Esophagus squamous epithelium (tissue), 5 donors: ENCODE measurements at places on chromosomes 2 and 18.

DNA sequence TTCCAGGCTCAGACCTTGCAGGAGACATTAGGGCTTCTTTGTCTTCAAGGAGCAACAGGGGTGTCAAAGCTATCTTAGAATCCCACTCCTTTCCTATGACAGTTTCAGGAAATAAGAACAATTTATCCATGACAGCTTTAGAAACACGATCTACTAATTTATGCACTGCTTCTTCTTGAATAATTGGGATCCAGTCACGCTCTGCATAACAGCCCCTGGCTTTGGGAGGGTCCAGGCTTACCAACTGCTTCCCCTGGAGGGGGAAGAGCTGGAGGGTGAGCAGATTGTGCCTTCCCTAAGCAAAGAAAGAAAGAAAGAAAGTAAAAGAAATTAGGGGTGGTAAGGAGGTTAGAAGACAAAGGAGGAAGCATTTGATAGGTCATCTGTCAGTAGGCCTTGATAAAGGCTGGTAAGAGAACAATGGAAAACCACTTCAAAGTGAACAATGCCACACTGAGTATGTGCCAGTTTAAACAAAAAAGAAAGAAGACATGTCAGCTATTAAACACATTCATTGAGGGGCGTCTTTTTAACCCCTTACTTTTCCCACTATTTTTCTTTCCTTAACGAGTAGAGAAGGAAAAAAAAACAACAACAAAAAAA is 327.6 kb downstream of the DCC start:
- DNase-seq = no peak

GRCh38 chr2:44934983-44935728 is 6.3 kb upstream of the SIX3 start:
- no peak for DNase-seq

GRCh38 chr2:126751477-126751876 is 95.5 kb downstream of the GYPC start:
- no peak for DNase-seq

DNA sequence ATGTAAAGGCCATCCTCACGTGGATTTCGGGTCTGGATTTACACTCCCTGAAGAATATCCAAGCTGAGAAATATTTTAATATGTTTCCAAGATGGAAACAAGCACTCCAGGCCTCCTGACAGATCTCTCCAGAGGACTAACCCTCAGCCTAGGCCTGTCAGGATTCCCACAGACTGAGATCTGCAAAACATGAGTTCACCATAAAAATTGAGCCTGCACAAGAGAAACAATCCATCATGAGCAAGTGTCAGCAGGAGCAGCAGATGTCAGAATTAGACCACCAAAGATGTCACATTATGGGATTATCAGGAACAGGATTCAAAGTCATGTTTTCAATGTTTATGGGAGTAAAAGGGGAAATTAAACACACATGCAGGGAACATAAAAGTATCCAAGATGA is 191.3 kb downstream of the TFCP2L1 start:
- no peak for DNase-seq

DNA sequence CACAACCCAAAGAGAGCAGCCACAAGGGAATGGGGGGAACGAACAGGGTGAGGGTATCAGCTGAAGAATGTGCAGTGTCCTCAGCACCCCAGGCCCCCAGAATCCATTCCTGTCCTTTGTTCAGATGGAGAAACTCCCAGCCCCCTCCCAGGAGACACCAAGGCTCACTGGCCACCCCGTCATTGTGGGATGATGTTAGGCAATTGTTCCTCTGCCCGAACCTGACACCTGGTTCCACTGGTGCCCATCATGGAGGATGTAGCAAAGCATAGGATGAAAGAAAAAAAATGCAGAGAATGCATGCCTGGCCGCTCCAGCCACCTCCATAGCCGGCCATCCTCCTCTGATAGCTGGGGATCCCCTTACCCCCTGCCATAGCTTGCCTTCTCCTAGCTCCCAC is 197.3 kb upstream of the TWIST2 start:
- no peak for DNase-seq

GRCh38 chr2:70094978-70095719 is 7.9 kb downstream of the PCBP1 start:
- peak; percentile 22 for DNase-seq

DNA sequence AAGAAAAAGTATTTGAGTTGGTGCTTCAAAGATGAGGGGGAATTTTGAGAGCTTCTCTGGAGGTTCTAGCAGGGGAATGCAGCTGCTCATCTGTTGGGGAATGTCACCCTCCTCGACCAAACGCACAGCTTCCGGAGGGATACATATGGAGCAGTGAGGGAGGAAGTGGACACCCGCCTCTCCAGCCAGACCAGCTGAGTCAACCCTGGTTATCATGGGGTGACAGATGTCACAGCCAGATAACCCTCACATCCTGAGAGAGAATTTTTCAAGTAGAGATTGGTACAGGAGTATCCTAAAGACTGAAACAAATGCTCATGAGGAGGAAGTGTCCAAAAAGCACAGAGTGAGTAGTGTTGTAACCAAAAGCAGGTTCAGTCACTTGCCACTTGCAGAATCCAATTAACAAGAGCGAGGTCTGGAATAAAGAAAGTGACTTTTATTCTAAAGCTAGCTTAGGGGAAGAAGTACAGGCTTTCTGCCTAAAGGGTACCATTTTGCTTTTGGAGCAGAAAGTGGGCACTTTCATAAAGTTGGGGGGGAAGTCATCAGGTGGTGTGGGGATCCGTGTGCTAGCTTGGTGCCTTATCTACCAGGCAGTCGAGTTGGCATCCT is 395.2 kb downstream of the RAD51AP2 start:
- no peak for DNase-seq

DNA sequence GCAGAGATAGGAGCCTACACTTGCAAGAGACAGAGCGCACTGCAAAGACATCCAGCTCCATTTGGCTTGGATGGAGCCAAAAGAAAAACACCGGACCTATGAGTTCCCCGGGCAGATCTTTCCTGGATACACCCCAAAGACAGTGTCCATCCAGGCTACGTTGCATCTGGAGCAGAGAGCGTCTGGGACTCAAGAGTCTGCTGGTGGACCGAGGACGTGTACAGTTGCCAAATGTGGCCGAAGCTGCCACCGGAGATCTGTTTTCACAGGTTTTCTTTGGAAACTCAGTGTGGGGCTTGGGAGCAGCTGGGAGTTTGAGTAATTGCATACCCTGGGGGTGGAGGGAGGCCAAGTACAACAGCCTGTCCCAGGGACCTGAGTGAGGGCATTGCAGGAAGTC is 192.3 kb upstream of the OSR1 start:
- DNase-seq = no peak

- no peak for DNase-seq
Measured at GRCh38 chr2:15732341-15733077, 140.8 kb downstream of the DDX1 start.

DNA sequence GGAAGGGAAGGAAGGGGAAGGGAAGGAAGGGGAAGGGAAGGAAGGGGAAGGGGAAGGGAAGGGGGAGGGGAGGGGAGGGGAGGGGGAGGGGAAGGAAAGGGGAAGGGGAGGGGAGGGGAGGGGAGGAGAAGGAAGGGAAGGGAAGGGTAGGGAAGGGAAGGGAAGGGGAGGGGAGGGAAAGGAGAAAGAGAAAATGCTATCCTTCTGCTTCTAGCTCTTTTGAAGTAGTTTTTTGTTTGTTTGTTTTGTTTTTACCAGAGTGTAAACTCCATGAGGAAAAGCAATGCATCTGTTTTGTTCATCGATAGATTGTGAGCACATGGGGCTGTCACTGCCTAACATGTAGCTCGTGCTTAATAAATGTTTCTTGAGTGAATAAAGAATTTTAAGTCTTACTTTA is 1592.7 kb upstream of the ACVR2A start:
- DNase-seq = no peak

- DNase-seq = no peak
Measured at GRCh38 chr2:152475982-152476381, 141.0 kb downstream of the FMNL2 start.

GRCh38 chr18:59932401-59932800 is 32.6 kb downstream of the PMAIP1 start:
- no peak for DNase-seq

DNA sequence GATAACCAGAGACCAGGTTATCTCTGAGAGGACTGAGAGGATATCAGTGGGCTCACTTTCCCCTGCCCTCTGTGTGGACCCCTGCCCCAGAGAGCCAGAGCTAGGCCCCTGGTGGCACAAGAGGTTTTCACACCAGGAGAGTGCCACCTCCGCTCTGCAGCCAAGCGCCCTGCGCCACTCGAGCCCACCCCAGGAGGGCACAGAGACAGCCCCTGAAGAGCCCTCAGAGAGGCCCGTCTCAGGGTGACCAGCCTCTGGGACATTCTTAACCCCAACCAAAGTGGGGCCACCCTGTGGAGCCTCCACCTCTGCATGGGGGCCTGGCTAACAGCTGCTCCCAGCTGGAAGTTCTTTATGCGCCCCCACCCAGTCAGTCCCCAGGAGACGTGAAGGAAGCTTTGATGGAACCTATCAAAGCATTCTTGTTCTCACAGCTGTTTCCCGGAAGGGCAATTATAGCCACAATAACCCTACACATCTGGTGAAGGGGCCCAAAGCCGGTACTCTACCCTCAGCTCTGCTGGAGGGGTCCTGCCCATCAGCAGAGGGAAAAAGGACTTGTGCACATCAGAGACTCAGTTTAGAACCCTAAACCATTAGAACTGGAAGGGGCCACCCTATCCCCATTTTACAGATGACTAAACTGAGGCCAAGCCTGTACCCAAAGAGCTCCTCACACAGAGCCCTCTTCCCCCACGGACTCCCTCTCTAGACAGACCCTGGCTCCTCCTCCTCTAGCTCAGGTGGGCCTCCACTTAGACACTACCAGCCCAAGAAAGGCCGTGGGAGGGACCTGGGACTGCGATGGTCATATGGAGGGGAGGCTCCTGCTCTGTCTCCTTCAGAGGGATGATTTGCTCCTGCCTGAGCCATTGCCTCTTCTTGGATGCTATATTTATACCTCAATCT is 101.1 kb downstream of the ZFP36L2 start:
- DNase-seq = no peak

- no peak for DNase-seq
Measured at GRCh38 chr18:59484561-59485328, 125.7 kb upstream of the LMAN1 start.

DNA sequence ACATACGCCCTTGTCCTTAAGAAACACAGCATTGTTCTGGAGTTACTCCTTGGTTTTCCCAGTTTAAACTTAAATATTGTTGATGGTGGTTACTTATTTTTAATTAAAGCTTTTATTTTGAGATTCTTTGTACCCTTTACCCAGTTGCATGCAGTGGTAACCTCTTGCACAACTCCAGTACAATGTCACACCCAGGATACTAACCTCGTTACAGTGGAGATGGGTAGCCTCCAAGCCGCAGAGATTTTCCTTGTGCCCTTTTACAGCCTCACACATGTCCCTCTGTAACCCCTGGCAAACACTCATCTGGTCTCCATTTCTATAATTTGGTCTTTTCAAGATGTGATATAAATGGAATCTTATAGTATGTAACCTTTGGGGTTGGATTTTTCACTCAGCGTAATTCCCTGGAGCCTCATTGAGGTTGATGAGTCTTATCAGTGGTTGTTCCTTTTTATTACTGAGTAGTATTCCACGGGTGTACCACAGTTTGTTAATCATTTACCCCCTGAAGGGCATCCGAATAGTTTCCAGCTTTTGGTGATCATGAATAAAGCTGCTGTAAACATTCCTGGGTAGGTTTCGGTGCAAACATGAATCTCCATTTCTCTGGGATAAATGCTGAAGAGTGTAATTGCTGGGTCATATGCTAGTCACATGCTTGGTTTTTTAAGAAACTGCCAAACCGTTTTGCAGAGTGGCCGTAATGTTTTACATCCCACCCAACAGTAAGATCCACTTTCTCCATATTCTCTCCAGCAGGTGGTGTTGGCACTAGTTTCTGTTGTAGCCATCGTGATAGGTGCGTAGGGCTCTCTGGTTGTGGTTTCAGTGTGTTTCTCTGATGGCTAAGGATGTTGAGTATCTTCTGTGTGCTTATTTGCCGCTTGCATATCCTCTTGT is 68.6 kb downstream of the DGKD start:
- no peak for DNase-seq

- no peak for DNase-seq
Measured at GRCh38 chr2:77519888-77520506, 2.2 kb downstream of the LRRTM4 start.

DNA sequence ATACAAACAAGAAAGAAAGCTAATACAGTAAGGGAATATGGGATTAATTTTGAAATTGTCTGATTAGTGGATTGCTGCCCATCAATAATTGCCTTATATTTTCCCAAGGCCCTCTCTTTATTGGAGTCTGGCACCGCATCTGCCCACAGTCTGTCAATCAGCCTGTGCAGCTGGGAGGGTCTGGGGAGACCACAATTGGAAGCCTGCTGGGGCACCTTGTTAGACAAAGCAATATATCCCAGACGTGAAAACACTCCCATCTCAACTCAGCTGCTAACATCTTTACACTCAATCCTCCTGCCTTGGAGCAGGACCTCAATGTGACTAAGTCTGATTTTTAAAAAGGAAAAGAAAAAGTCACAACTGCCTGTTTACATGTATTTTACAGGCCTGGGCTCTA is 258.6 kb downstream of the SRBD1 start:
- no peak for DNase-seq

DNA sequence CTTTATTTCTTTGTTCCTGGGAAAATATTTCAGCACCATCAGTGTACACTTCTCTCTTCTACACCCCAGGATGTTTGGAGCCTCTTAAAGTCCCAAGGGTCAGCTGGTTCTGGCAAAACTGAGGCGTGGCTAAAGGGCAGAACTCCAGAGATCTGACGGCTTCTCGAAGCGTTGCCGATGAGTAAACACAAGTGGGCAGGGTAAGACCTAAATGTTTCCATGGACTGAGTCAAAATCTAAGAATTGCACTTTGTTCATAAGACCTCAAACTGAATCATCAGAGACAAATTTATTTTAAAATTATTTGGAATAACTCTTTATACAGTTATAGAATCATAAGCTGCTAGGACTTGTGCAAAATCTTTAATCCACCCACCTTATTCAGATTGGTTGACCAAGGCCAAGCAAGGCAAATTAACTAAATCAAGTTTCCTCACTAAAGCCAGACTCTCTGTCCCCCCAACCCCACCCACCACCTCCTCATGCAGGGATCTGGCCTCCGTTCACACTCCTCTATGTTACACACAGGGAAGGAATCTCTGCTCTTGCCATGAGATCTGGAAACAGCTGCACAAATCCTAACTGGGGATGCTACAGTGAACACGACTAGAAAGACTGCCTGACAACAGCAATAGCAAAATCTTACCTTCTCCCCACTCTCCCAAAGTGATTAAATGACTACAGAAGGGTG is 342.6 kb upstream of the KLHL29 start:
- no peak for DNase-seq

GRCh38 chr2:236964291-236964690 is 121.4 kb upstream of the COPS8 start:
- no peak for DNase-seq

DNA sequence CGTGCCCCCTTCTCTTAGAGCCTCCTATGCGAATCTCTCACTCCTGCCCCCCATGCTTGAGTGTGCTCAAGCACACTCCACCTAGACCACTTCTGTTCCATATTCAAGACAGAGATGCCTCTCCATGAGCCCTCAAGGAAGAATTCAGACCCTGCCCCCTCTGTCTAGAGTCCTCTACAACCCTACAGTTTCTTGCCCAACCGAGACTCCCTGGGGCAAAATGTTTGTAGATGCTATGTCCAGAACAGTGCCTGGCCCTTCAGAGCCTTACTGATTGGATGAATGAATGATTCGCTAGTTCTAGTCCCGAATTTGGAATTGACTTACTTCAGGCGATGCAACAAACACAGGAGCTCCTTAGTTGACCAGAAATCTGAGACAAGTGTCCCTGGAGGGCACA is 8.7 kb downstream of the APCDD1 start:
- DNase-seq = no peak
